ENCODE measurements at places on chromosomes 3 and 15. TPM values are rescaled to one million over a fixed set of nuclear protein-coding genes. Genes with fewer than 3 reads are reported as not detected.

Gene PLA2G4E
- 0.27 TPM for total RNA-seq

DNA sequence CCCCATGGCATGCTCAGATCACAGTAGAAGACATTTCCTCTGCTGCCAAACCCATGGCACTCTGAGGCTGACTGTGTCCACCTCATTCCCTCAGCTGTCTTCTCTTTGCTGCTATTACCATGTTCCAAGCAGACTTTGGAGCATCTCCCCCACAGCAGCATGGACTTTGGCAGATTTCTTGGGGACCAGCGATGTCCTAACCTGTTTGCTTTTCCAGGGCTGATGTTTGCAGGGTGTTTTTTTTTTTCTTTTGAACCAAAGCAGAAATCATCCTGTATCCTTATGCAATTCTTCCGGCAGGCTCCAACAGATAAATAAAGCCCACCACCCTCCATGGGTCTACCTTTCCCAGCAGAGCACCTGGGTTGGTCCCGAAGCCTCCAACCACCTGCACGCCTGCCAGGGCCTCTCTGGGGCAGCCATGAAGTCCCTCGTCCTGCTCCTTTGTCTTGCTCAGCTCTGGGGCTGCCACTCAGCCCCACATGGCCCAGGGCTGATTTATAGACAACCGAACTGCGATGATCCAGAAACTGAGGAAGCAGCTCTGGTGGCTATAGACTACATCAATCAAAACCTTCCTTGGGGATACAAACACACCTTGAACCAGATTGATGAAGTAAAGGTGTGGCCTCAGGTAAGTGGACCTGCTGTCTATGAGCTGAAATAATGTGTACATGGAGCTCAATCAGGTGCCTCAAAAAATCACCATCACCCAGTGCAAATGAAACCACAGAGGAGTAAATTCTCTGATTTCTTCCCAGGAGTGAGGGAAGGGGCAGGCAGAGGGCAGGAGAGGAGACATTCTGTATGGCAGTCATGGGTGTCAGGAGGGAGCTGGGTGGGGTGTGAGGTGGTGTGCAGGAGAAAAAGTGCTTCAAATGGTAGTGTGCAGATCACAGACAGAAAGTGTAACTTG lies at the start of gene AHSG:
Gene AHSG, plus strand, starts transcription at position 340 of the 916 bp plus-strand sequence. Its CDS starts 82 bp downstream, at position 422.
- DNase-seq: no peak

DNA sequence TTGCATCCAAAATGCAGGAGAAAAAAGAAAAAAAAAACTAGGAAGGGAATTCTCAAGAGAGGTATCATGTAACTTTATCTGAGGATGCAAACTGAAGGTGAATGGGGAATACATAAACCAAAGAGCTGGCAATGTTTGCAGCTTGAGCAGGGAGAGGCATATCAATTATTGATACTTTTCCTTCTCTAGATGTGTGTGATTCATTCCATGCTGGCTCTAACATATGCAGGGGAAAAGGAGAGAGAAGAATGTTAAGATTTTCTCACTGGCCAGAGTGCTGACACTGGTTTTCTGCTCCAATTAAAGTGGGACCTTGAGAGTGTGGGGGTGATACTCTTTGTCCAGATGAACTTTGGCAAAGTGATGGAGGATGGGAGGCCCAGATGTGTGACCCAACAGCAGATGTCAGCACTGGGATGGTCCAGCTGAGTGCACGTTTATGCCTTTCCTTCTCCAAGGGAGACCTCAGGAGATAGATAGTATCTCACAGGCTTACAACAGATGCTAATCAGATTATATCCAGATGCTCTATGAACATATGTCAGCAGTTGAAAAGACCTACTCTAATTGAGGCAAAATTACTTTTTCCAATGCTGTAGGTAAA lies 50.0 kb upstream of the PSMD6 start:
- no peak for DNase-seq

- no peak for DNase-seq
These were observed 5.4 kb upstream of the CYP1A1 start for GRCh38 chr15:74730619-74731316.

DNA sequence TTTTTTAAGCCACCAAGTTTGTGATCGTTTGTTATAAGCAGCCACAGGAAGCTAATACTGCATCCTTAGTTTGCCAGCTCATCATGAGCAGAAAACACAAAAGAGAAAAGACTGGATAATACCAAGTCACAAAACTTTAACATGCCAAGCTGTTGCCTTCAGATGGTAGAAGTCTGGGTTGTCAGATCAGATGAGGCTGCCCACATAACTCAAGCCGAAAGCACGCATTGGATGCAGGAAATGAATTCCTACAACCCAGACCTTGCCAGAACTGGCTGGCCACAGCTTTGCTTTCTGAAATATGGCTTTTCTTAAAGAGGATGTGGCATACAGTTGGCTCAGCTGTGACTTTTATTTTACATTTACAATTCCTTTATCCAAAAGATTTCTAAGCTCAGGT lies 118.3 kb upstream of the NEO1 start:
- no peak for DNase-seq

Data from mucosa of descending colon (tissue), 3 donors.